CD4-positive, alpha-beta T cell treated with Interleukin-6 at 100 ng/mL for 8 hours (primary cell): ENCODE measurements at places on chromosomes 2 and 18.

- no peak for DNase-seq
Observed at GRCh38 chr2:128421286-128421685, 102.6 kb upstream of the HS6ST1 start.

GRCh38 chr2:3646446-3646845, 11.6 kb upstream of the ALLC start:
- no peak for DNase-seq

DNA sequence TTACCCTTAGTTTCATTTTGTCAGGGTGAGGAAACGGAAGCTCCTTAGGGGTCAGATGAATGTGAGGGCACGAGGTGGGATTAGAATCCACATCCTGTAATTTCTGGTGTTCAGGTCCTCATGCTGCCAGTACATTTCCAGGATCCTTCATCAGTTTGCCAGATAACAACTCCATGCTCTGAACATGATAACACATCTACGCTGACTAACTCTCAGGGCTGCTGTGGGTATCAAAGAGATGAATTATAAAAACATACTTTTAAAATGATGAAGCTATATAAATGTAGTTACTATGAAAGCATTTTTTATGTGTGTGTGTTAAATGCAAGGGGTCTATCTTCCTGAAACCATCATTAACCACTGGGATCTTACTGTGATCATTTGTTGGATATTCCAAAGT, 325.9 kb downstream of the SLC8A1 start:
- DNase-seq: no peak

- peak; percentile 60 for DNase-seq
Observed at GRCh38 chr18:58768293-58768974, 96.2 kb upstream of the ZNF532 start.

DNA sequence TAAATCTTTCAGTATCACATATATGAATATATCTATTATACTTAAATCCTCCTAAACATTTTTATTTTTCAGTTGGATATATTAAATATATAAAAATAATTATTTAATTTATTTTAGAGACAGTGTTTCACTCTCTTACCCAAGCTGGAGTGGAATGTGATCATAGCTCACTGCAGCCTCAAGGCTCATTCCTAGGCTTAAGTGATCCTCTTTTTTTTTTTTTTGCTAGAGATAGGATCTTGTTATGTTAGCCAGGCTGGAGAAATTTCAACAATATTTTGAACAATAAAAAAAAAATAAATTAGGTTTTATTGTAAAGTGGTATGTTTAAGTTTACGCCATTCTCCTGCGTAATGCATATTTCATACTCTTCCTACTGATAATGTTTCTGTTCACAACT, 4.2 kb downstream of the SPAST start:
- DNase-seq: no peak

GRCh38 chr2:19949071-19949470, 40.8 kb downstream of the WDR35 start:
- no peak for DNase-seq

DNA sequence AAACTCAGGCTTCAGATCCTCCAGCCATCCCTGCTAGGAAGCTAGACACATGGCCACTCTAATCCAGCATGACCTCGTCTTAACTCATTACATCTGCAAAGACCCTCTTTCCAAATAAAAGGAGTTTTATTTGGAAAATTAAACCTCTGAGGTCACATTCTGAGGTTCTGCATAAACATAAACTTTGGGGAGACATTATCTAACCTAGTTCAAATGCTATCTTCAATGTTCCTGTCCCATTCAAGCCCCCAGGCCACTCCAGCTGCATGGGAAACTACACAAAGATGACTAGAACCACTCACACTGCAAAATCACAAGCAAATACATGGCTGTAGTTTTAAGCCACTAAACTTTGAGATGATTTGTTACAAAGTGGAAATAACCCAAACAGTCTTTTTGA, 99.0 kb upstream of the RNF152 start:
- no peak for DNase-seq

DNA sequence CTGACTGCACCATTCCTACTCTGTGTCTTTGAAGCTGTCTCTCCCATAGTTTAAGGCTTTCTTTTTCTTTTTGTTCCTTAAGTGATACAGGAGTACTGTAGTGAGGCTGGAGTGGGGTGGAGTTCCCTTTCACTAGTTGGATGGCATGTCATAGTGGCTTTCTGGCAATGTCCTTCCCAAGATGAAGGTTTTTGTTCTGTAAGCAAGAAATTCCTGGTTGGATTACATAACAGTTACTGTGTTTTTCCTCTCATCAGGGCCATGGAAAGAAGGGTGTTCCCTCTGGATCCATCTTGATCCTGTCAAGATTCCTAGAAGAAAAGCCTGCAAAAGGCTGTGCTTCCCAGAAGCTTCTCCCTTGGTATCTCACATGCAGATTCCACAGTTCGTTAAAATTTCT, 84.2 kb downstream of the ACKR3 start:
- DNase-seq: no peak

DNA sequence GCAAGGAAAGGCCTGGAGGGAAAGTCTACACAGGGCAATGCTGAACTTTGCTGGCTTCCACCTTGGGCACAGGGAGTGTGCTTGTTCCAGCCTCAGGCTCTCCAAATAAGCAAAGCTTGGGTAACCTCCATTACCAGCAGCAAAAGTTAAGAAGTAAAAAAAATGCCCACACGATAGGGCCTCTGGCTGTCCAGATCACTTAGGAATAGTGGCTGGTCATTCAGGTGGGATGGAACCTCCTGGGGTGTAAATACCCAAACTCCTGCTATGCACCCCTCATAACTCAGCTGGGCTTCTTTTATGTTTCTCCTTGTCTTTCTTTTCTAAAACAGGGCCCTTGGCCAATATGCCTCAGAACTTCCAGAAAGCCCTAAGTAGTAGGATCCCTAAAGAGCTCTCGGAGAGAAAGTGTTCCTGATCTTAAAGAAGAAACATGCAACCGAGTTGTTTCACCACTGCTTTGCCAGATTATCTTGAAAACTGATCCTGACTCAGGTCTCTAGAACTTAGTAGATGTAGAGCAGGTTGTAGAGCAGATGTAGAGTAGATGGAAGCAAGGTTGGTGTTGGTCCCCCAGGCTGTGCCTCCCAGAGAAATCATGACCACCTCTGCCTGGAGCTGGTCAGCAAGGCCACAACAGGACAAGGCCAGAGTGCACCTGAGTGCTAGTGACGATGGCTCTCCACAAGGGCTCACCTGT, 2.0 kb upstream of the OSR1 start:
- no peak for DNase-seq

DNA sequence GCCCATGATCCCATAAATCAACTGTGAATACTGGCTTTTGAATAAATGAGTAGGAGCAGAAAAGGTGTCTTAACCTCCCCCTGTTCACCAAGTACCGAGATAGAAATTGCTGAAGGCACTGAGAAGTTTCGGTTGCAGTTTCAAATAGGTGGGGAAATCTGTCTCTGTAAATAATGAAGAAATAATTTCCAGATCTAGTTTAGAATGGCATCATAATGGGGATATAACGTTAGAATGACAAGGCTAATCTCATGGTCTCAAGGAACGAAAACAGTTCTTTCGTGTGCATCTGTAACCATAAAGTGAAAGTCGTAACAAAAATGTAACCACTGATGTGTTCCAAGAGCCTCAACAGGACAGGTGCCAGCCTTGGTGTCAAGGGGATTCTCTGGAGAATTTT, 49.9 kb upstream of the TMEM18 start:
- DNase-seq: no peak

GRCh38 chr2:222756951-222757650, 85.6 kb downstream of the MOGAT1 start:
- no peak for DNase-seq

DNA sequence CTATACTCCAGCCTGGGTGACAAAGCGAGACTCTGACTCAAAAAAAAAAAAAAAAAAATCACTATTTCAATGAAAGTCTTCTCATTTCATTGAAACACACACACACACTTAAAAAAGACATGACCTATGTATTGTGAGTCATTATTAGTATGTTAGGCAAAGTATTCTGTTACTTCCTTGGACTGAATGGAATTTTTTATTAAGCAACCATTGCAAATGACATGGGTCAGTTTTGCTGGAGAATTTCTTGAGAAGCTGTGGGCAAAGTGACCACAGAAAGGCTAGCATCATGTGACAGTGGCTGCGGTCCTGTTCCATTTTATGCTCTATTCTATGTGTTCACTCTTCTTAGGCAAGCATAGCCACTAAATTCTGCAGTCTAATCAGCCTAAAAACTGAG, 695.7 kb downstream of the TDRD15 start:
- no peak for DNase-seq

GRCh38 chr2:136962105-136962725, 196.9 kb downstream of the THSD7B start:
- no peak for DNase-seq

GRCh38 chr2:15445891-15446562, 115.1 kb downstream of the NBAS start:
- DNase-seq: no peak

- DNase-seq: no peak
Observed at GRCh38 chr18:55833543-55833942, 245.6 kb upstream of the TCF4 start.

GRCh38 chr2:30139131-30139870, 7.5 kb upstream of the YPEL5 start:
- peak; percentile 8 for DNase-seq

DNA sequence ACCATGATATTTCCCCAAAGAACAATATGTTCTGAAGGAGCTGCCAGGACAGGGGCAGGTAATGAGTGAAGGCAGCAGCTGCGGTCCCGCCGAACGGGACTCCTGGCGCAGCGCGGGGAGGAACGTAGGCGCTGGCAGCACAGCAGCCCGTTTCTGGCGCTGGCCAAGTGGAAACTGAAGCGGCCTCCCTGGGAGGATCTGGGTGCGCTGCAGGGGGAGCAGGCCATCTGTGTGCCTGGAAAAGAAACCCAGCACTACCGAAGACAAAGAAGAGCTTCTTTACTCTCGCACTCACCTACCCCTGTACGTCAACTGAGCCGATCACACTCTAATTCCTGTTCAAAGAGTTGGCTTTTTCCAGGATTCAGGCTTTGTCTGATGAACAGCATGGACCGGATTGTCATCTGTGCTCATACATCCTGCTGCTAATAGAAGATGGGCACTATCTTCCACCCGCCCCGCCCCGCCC, 11.8 kb downstream of the G6PC2 start:
- no peak for DNase-seq

DNA sequence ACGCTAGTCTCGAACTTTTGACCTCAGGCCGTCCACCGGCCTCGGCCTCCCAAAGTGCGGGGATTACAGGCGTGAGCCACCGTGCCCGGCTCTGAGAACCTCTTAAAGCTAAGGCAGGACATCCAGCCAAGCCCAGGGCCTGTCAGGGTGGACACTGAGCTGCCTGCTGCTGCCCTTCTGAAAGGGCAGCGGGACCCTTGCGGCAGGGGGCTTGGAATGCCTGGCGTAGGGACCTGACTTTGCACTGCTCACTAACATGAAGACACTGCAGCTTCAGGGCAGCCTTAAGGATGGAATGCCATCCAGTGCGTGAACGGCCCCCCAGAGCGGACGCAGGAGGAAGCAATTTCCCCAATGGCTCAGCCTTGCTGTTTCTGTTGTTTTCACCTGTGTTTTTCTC, 9.0 kb downstream of the CYS1 start:
- DNase-seq: no peak

GRCh38 chr2:97958184-97958583, 37.6 kb downstream of the TMEM131 start:
- no peak for DNase-seq

DNA sequence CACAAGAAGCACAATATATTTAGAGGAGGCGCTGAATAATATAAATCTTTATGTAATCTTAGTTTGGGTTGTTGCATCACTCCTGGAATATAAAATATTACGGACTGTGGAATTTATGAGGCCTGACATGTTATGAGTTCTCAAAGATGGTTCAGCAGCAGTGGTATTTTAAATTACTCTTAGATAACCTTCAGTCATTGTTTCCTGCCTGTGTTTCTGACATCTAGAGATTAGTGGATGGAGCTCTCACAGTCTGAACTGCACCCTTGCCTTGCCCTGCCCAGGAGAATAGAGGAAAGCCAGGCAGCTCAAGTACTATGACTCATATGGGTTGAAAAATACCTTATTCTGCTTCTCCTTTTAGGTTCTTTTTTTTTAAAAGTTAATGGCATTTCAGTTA, 70.0 kb downstream of the ACSL3 start:
- no peak for DNase-seq

DNA sequence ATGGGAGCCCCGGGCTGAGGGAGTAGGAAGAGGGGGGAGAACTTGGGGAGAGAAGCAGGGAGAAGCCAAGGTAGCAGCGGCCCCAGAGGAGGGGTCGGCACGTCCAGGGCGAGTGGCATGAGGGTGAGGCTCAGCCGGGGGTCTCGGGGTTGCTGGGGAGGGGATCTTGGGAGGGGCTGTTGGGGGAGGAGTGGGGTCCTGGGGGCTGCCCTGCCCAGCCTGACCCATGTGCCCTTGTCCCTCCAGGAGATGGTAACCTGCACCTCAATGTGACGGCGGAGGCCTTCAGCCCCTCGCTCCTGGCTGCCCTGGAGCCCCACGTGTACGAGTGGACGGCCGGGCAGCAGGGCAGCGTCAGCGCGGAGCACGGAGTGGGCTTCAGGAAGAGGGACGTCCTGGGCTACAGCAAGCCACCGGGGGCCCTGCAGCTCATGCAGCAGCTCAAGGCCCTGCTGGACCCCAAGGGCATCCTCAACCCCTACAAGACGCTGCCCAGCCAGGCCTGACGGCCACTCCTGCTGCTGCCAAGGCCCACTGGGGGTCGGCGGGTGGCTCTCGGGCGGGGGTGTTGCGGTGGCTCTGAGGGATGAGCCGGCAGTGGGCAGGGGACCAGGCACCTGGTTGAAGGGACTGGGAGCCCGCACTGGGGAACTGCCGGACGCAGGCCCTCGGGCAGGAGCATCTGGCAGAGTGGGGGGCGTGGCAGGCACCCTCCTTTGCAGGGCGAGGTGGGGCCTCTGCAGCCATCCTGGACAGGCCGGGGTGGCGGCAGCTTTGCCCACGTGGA, 9.0 kb upstream of the GAL3ST2 start:
- DNase-seq: no peak

GRCh38 chr2:208545403-208546042, 138.9 kb downstream of the PTH2R start:
- no peak for DNase-seq

DNA sequence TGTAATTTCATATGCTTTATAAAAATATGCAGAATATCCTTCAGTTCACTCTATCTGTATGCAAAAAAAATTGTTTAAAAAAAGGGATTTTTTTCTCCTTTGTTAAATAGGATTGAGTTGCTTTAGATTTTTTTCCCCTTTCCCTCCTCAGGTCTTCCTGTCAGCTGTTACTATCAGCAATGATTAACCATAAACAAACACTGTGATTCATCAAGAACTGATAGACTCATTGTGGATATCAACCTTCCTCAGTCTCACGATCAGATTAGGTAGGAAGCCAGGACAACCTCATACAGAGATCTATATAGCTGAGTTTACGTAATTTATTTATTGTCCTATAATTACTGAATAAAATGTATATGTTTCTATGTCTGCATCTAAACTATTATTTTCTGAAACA, 2136.2 kb upstream of the CELF4 start:
- DNase-seq: no peak
